ENCODE measurements at places on chromosomes 2 and 18.

DNA sequence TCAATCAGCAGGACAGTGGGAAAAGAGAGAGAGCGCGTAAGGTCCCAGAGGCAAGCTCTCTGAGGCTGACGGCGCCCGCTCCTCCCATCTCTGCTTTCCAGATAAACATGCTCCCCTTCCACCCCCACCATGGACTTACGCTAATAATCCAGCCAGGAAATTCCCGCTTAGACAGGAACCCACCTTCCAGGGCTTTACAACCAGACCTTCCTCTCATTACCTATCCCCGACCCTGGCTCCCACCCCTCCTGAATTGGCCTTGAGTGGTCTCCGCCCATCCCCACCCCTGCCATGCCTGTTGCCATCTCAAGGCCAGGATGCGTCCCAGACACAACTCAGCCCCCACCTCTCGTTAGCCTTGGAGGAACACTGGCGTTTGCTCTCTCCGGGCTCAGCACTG is 131.1 kb downstream of the SMAD2 start:
- no peak for DNase-seq

- DNase-seq = no peak
Observed at GRCh38 chr2:120319123-120319522, 26.8 kb upstream of the INHBB start.

- no peak for DNase-seq
Observed at GRCh38 chr2:22897428-22897827, 487.6 kb upstream of the KLHL29 start.

DNA sequence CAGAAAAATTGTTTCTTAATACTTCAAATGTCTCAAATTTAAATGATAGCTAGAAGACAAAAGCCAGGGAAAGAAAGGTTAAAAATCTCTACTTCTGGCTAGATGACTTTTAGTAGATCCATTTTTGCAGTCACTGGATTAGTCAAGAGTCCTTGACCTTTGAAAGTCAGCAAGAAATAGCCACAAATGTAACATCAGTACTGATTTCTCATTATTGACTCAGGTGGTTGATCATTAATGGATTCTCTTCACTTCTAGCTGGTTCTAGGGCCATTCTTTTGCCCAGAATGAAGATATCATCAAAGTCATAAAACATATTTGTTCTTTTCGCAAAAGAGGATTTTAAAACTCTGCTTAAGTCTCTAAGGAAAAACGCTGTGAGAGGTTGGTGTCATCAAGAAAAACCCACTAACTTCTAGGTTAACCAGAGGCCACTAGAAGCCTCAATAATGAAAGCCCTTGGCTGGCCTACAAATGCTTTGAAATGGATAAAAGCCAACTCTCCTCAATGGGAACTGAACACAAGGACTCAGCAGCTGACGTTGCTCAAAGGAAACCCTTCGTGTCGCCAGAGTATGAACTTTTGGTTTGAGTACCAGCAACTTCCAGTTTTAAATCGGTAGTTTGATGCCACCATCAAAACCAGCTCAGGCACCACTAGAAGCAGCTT is 66.3 kb downstream of the IRS1 start:
- no peak for DNase-seq

DNA sequence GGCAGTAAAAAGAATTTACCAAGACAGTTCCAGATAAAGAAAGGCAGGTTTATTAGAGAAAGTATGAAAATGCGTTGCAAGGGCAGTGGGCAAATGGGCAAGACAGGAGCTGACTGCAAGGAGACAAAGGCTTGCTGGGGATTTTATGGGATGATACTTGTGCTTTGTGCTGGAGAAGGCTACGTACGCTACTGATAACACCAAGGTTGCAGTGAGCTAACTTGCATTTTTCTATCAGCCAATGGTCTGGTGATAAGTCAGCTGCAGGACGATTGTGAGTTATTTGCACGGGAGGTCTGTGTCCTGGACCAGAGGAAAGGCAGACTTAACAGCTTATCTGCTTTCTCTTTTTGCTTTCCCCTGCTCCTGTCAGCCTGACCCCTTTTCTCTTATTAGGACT is 116.5 kb downstream of the PMS1 start:
- no peak for DNase-seq

GRCh38 chr2:43569921-43570320 is 25.9 kb downstream of the THADA start:
- no peak for DNase-seq
